ENCODE measurements at places on chromosomes 5 and 9. TPM values are rescaled to one million over a fixed set of nuclear protein-coding genes. Genes with fewer than 3 reads are reported as not detected.

The TAF11L10 gene
- total RNA-seq, result not detected

DNA sequence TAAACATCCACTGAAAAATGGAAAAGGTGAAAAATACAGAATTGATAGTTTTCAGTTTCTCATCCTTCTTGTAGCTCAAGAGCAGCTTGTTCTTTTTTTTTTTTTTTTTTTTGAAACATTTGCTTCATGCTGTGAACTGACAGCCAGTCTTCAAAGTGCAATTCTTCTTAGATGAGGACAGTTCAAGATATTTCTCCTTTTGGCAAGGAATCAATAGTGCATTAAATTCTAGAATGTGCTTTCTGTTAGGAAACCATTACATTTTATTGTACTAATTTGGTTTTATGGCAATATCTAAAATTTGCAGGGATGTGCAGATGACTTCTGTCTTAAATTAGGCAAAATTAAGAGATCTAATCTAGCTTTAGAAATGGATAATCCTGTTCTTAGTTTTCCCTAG is 969.3 kb upstream of the ACO1 start:
- DNase-seq, result no peak

DNA sequence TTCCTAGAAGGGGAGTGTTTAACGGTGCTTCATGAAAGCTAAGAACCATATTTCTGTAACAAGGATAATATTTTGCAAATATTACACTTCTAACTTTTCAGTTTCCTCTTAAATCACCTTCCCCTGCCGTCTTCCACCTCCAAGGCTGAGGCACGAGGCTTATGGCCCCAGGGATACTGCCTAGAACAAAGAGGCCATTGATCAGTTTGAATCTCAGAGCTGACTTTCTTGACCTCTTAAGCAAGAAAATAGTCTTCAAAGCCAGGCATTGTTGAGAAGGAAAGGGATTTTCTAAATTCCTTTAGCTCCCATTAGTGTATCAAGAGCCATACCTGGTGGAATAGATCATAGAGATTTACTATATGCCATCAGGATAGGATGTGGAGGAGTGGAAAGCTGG is 566.2 kb downstream of the BNC2 start:
- no peak for DNase-seq

DNA sequence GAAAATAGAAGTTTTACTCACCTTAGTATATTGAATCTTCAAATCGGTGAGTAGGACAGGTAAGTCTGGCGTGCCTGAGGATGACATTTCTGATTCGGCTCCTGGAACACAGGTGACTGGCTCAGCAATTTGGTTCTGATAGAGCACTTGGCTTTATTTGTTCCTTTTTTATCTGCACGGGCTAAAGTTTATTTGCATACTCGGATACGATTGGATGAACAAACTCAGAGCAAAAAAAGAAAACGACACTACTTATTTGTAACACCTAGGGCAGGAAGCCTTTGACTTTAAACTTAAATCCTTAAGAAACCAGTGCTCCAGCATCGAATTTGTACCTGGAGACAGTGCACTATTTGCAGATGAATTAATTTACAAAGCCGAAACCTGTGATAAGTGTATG is at the start of gene ALDH1A1:
Gene ALDH1A1, minus strand, starts transcription at position 140 of the 400 bp plus-strand sequence. Its CDS starts 53 bp downstream, at position 87.
- DNase-seq, result no peak

DNA sequence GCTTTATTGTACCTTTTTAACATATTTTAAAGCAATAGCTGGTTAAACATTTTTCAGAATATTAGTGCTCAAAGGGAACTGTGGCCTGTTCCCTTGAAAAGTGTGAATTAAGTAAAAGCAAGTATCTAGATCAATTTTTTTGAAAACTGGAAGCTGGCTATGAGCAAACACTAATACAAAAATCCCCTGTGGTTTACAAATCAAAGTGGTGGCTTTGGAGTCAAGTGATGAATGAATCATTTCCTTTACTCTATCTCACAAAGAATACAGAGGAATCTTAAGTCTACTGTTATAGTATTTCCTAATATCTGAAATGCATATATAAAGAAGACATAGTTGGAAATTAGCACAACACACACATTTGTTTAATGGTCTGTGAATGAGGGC is 212.4 kb upstream of the C9orf72 start:
- no peak for DNase-seq

- DNase-seq, result peak; percentile 34
Measured at GRCh38 chr9:89474939-89475338, 23.0 kb downstream of the SEMA4D start.

GRCh38 chr5:75523275-75523674 is 11.6 kb downstream of the POLK start:
- no peak for DNase-seq

DNA sequence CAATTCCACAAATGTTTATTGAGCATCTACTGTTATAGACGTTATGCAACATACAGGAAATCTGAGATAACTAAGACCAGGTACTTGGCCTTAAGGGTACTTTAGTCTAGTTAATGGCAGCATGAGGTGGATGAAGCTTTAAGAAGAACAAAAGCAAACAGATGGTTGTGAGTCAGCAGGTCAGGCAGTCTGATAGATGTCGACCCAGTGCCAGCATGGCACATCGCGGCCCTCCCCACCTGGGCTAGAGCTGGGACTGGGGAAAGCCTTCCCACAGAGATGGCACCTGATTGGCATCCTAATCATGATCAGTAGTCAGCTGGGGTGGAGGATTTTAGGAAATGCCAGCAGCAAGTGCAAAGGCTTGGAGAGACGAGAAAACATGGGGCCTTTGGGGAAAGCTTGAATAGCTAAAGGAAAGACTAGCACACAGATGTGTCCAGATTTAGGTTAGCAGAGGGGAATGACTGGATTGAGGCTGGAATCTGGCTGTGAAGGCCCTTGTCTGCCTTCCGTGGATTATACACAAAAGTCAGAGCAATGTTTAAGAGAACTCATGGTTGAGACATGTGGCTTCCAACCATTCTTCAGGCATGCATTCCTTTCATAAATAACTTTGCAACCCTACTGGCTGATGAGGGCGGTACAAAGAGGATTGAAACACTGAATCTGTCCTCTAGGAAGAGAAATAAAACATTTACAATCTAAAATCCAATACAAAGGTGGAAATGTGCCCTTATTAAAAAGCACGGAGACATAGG is 395.4 kb upstream of the WWC1 start:
- DNase-seq, result no peak

DNA sequence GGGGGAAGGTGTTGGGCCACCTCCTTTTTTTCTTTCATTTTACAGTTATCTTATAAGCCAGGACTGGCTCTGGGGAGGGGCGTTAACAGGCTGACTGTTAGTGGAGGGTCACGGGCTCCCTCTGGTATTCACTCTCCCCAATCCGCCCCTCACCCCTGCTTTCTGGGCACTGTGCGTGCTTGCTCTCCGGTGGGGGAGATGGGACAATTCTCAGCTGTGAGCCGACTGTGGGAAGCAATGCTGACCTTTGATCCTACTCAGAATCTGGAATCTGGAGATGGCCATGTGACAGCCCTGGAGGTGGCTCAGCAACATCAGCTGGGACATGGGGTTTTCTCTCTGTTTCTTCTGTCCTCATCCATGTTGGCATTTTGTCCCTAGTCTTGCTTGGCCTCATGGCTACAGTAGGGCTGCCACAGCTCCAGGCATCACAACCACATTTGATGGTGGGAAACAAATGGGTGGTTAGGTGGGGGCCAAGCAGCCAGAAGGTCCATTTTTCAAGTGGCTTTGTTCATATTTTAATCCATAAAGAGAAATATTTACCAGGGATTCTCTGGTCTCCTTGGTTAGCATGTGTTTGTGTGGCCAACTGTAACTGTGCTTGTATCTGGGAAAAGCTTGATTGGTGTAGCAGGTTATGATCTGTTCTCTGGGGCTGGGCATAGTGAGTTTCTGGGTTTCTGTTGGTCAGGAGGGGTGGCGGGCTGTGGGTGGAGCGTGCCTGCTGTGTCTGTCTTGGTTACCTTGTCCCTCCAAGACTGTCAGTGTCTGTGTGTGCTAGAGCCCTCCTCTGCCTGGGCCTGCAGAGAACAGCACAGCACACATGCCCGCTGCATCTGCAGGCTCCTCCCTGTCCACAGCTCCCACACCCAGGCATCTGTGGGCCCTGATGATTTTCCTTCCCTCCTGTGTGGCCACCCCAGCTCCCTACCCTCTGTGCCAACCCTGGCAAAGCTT is 12.4 kb downstream of the WNK2 start:
- no peak for DNase-seq

Measured in sciatic nerve (tissue), 2 donors.